ENCODE measurements at places on chromosomes 1 and 21. TPM values are rescaled to one million over a fixed set of nuclear protein-coding genes. Genes with fewer than 3 reads are reported as not detected.

- H3K27me3 ChIP-seq: peaks cover 10% of the 10 kb centered on the region
- no peak overlapping the region for H3K4me3 ChIP-seq
- no peak overlapping the region for H3K27ac ChIP-seq
- no peaks in the 10 kb centered on the region for H3K4me1 ChIP-seq
- no peak for DNase-seq
Observed at GRCh38 chr1:152533327-152533938, 19.2 kb downstream of the CRCT1 start.

The TIAM1 gene
- total RNA-seq: 18.7 TPM

The IFFO2 gene
- total RNA-seq: 19.7 TPM

DNA sequence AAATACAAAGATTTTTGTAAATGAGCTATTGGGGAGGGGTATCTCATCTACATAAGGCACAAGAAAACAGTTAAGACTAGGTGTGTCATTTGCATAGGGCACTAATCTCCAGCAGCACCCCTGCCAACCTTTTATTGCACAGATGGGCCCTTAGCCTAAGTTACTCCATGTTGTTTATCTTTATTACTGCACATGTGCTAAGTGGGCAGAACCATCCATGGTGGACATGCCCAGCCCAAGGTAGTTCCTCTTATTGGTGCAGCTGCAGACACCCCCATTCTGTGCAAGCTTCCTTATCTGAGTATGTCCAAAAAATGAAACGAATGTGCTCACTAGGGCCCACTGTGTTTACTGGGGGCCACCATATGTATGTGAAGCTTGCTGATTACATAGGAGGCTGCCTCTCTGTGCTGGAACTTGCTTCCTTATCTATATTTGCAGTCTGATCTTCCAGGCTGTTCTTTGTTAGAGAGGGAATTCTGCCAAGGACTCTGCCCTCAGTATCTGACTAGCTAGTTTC is 77.3 kb upstream of the NEK7 start:
- DNase-seq: no peak
- no peaks in the 10 kb centered on the region for H3K4me1 ChIP-seq
- no peaks in the 10 kb centered on the region for H3K27me3 ChIP-seq
- H3K4me3 ChIP-seq: no peak overlapping the region
- H3K36me3 ChIP-seq: no peaks in the 10 kb centered on the region
- H3K27ac ChIP-seq: no peak overlapping the region

GRCh38 chr1:95829556-95829955 is 595.5 kb downstream of the RWDD3 start:
- H3K27ac ChIP-seq: no peak overlapping the region
- no peaks in the 10 kb centered on the region for H3K36me3 ChIP-seq
- H3K4me1 ChIP-seq: no peaks in the 10 kb centered on the region
- no peak overlapping the region for H3K4me3 ChIP-seq

The FNDC10 gene
- 6.6 TPM for total RNA-seq

DNA sequence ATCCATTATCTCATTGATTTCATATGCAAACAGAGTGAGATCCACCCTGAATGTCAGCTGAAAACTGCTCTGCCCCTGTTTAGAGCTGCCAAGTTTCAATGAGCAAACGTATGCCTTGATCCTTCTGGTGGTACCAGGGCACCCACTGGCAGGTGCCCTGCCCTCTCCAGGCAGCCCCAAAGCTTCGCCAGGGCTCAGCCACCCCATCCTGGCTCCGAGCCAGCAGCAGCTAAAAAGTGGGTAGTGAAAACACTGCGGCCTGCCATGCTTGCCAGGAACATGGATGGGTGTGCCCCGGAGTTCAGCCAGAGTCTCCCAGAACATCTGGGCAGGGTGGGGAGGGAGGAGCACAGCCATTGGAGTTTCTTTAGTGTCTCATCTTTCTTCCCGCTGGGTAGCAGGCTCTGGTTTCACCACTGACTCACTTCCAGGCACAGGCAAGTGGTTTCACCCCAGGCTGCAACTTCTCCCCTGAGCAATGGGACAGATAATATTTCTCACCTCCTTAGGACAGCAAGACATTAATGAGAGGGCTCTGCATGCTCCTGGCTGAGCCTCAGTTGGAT is 8.1 kb upstream of the LMX1A start:
- H3K36me3 ChIP-seq: no peaks in the 10 kb centered on the region
- peaks cover 94% of the 10 kb centered on the region for H3K27me3 ChIP-seq
- no peak overlapping the region for H3K27ac ChIP-seq
- H3K4me1 ChIP-seq: peaks cover 6% of the 10 kb centered on the region
- no peak for DNase-seq

GRCh38 chr1:243422362-243422761 is 166.5 kb downstream of the SDCCAG8 start:
- DNase-seq: no peak
- no peak overlapping the region for H3K4me3 ChIP-seq
- H3K27ac ChIP-seq: no peak overlapping the region
- peaks cover 26% of the 10 kb centered on the region for H3K36me3 ChIP-seq

The NKAIN1 gene
- not detected for total RNA-seq

DNA sequence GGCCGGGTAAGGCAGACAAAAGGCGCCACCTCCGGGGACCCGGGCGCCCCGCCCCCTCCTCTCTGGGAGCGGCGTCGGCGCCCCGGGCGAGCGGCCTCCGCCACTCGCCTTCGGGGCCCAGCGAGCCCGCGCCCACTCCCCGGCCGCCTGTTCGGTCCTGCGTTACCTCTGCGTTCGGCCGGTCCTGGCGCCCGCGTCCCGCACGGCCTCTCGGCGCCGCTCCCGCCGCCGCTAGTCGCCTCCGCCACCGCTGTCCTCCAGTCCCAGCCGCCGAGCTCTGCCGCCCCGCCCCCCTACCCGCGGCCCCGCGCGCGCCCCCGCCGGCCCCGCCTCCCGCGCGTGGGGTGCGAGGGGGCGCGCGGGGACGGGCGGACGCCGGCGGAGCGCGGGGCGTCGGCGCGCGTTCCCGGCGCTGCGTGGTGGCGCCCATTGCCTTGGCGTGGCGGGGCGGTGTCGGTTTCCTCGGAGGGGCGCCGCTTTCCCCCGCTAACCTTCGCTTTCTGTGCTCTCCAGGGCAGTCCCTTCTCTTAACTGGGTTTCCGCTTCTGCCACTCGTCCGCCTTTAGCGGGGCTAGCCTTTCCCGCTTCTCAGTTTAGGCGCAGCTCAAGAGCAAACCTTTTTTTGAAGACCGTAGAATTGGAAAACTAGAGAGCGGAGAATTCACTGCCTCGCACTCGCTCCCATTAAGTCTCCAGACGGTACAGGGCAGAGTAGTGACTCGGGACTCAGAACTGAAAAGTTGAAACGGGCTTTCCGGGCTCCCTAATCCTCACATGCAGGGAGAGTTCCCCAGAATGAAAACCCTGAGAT is at the start of gene HP1BP3:
Gene HP1BP3 (minus strand): TSS at position 279 of the 811 bp plus-strand sequence. CDS start 6,867 bp downstream, outside the sequence.
- H3K36me3 ChIP-seq: no peaks in the 10 kb centered on the region
- H3K27me3 ChIP-seq: no peaks in the 10 kb centered on the region
- H3K4me3 ChIP-seq: peak within 1 kb of the TSS; percentile 88
- H3K4me1 ChIP-seq: peaks cover 42% of the 10 kb centered on the region
- peak; percentile 94 for DNase-seq
- peak within 1 kb of the TSS; percentile 99 for H3K27ac ChIP-seq

GRCh38 chr1:12610305-12610935 is 7.6 kb downstream of the DHRS3 start:
- no peak overlapping the region for H3K4me3 ChIP-seq
- no peaks in the 10 kb centered on the region for H3K27me3 ChIP-seq
- DNase-seq: no peak
- no peak overlapping the region for H3K27ac ChIP-seq

The WDR64 gene
- total RNA-seq: not detected

DNA sequence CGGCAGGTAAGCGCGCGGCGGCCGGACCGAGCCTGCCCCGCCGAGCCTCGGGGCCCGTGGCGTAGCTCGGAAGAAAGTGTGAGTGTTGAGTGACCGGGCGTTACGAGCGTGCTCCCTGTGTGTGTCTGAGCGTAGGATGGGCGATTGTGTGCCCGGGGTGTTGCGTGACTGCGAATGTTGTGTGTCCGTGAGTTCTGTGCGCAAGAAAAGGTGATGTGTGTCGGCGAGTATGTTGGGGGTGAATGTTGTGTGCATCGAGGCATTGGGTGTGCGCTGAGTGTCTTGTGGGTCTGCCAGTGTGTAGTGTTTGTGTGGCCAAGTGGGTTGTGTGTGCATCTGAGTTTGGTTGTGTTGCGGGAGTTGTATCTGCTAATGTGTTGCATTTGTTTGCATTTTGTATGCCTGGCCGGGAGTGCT is 398 bp downstream of the PTPRU start:
- peak overlapping the region; percentile 49 for H3K4me3 ChIP-seq
- no peak overlapping the region for H3K27ac ChIP-seq
- no peak for DNase-seq
- peaks cover 16% of the 10 kb centered on the region for H3K4me1 ChIP-seq

The CDC20 gene
- 8.2 TPM for total RNA-seq

Data from spleen (tissue), 13 donors.